ENCODE measurements at places on chromosomes 13 and 19.

DNA sequence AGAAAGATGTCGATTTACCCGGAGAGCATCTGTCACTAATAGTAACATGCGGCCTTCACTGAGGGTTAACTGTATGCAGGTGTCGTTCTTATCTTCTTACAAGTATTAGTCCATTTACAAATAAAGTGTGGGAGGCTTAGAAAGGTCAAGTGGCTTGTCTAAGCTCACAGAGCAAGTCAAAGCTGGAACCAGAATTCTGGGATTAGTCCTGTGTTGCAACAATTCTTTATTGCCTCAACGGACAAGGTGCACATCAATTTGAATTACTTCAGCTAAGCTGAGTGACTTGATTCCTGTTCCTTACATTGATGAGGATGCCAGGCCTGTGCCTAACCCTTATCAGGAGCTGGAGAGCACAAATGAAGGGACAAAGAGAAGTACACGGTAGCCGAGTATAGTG is 1193.6 kb downstream of the UQCRFS1 start:
- no peak for DNase-seq

DNA sequence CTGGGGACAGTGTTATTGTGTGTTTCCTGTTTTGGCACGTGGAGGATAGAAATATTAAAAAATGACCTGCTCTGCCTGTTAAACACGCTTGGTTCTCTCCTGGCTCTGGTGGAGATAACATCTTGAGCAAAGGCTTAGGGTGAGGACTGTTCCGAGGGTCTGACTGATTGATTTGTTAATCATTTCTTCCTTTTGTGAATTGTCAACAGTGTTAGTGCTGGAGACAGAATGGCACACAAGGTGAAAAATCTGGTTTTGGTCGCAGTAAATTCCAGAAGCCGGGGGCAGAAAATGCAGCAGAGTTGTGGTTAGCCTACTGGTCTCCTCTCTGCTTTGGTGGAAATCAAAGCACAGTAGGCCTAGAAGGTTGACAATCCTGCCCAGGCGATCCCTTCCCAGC is 163.6 kb downstream of the FGF9 start:
- DNase-seq = no peak

DNA sequence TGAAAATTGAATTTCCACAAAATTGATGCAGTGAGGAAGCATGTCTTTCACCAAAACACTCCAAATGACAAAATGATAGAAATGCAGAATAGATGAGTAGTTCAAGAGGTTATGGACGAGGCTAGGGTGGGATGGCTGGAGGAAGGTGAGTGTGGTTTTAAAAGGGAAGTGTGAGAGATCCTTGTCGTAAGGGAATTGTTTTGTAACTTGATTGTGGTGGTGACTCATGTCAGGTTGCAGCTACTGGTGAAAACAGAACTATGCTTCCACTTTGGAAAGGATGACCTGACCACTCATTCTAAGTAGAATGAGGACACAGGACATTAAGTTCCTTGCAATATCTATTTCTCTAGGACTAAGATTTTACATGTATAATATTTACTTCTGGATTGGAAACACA is 345.7 kb downstream of the MTUS2 start:
- DNase-seq = no peak

GRCh38 chr19:40744554-40745401 is 5.5 kb downstream of the ACTMAP start:
- no peak for DNase-seq

GRCh38 chr13:52053460-52053859 is 29.0 kb downstream of the UTP14C start:
- DNase-seq = no peak

DNA sequence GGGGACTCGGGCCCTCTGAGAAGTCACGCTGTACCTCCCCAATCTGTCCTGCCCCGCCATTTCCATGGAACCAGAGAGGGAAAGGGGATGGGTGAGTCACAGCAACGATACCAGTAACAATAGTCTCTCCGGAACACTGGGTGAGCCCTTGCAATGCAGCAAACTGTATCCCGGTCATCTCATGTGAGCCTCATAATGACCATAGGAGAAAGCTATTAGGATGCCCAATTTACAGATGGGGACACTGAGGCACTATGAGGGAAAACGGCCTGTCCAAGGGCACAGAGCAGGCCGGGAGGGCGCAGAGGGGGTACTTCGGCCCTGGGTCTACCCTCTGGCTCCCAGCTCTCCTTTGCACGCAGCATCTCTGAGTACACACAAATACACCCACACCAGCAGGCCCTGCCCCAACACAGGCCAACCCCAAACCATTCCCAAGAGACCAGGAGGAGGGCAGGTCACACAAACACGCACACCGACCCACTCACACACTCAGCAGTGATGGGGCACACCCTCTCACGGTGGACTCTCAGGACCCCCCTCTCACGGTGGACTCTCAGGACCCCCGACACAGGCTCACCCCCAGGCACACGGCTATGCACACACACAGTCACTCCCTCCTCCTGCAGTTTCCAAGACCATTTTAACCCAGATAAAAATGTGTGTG is 18.2 kb downstream of the LRRC4B start:
- DNase-seq = no peak

- peak; percentile 75 for DNase-seq
Observed at GRCh38 chr19:34145741-34146202, 26.5 kb upstream of the LSM14A start.

GRCh38 chr19:3969435-3970312 is 1.2 kb downstream of the DAPK3 start:
- DNase-seq = peak; percentile 91

- no peak for DNase-seq
Observed at GRCh38 chr19:30376272-30376671, 4.1 kb downstream of the ZNF536 start.

DNA sequence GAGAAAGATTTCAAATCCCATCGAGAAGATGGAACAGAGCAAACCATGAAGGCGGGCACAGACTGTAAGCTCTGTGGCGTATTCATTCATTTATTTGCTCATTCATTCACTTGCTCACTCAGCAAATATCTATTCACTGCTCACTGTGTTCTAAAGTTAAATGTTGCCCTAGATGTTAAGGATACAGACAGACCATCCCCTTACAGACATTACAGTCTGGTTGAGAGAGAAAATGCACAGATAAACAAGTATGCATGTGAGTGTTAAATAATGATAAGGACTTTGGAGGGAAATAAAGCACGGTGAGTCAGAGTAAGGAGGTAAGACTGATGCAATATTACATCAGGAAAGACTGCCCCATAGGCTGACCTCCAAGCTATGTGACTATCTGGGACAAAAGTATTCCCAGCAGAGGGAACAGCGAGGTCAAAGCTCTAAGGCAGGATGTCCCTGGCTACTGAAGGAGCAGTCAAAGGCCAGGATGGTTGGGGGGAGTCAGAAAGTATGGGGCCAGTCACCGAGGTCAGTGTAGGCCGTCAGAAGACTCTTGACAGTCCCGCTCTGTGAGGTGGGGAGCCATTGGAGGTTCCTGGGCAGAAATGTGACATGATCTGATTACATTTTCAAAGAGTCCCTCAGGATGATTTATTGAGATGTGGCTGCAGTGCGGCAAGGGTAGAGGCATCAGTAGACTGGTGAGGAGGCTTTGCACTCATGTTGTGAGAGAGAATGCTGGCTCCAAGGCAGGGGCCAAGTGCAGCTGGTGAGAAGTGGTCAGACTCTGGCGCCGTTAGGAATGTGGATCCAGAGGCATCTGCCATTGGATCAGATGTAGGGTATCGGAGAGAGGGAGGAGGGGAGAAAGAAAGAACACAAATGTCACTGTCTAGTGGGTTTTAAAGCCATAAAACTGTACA is 37.9 kb downstream of the MBNL2 start:
- peak; percentile 76 for DNase-seq

- no peak for DNase-seq
Observed at GRCh38 chr13:30884543-30884942, 21.5 kb upstream of the MEDAG start.

DNA sequence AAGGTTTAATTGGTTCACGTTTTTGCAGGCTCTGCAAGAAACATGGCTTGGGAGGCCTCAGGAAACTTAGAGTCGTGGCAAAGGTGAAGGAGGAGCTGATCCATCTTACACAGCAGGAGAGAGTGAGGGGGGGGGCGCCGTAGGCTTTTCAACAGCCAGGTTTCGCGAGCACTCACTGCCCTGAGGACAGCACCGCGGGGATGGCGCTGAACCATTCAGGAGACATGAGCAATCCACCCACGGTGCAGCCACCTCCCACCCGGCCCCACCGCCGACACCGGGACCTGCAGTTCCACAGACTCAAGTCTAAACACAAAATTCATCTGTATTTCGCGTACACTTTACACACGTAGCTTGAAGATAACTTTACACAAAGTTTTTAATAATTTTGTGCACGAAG is 73.6 kb downstream of the KDM4B start:
- DNase-seq = no peak

GRCh38 chr13:37529751-37530385 is 68.7 kb downstream of the POSTN start:
- no peak for DNase-seq

DNA sequence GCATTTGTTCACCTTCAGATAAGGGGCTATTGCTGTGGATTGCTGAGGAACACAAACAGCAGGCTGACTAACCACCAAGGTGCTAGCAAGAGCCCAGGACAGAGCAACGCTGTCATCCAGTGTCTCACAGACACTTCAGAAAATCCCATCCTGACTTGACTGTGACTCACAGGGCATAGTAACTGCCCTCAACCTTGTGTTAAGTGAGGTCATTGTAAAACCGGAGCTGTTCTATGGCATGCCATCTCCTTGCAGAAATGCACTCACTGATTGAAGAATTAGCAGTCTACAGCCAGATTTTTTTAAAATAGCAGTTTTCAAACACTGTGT is 51.1 kb downstream of the TNFRSF19 start:
- DNase-seq = peak; percentile 94

DNA sequence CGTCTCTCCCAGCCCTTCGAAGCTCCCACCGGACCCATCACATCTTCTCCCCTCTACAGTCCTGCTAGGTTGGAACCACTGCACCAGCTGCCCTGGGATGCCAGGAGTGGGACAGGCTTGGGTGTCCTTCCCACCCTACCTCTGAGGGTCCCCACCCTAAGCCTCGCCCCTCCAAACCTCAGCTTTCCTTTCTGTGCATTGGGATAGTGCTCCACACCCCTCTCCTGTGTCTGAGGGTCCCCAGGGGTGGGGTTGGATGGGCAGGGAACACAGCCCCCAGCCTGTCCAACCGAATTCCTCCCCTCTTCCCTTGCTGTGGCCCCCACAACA is 1.9 kb upstream of the BCL3 start:
- DNase-seq = no peak

DNA sequence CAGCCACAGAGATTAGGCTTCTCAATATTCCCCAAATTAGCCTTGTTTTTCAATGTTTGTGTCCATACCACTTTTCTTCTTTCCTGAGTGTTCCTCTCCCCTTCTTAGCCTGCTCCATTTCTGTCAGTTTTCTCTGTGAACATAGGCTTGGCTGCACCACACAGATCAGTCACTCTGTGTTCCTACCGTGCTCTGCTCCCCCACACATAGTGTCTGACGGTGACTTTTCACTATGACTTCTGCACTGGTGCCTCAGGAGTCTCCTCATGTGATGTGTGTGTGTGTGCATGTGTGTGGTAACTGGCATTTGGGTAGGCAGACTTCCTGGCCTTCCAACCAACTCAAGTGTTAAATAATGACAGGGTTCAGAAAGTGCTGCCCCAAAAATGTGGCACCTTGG is 47.9 kb upstream of the MYCBP2 start:
- no peak for DNase-seq

DNA sequence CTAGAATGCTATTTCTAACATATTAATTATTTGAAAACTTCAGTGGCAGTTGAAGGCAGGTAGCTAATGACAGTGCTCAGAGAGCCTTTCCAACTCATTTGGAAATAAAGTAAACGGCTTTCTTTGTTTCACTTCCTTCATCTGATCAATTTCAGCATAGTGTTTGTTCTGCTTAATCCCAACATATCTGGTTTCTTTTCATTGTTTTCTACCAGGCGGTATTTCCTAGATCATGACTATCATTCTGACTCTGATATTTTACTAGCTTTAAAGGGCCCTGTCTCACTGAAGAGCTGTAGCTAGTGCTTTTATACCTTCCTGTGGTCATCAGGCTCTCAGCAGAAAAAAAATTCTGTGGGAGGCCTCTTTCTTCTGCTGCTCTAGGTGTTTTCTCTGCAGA is 178.6 kb downstream of the RBM26 start:
- no peak for DNase-seq

GRCh38 chr13:99895444-99896368 is 75.9 kb downstream of the ZIC5 start:
- no peak for DNase-seq

GRCh38 chr13:61078976-61079770 is 336.5 kb downstream of the PCDH20 start:
- DNase-seq = no peak

DNA sequence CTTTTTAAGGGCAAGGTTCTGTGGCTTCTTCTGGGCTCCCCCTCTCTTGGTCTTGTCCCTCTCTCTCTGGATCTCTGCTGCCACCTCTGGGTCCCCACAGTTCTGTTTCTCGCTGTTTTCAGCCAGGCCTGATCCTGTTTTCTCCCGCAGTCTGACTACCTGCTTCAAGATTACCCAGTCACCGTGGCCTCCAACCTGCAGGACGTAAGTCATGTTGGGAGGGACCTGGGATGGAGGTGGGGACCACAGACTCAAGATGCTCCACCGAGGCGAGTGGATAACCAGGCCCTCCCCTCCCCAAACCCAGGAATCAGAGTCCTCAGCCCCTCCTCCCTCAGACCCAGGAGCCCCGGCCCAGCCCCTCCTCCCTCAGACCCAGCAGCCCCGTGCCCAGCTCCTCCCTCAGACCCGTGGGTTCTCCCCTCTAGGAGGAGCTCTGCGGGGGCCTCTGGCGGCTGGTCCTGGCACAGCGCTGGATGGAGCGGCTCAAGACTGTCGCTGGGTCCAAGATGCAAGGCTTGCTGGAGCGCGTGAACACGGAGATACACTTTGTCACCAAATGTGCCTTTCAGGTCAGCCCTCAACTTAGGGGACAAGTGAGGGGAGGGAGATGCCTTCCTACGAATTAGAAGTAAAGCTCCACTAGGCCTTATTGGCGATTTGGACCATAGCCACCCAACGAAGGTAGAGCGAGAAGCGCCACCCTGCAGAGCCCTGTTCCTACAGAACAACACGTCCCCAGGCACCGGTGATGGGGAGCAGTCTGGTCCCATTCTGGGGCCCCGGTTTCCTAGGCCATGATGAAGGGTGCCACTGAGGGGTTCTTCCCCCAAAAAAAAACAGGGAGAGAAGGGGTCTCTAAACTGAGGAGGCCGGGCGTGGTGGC is 2.2 kb downstream of the FLT3LG start:
- peak; percentile 57 for DNase-seq

- peak; percentile 50 for DNase-seq
Observed at GRCh38 chr13:93726173-93726957, 499.8 kb downstream of the GPC6 start.

Data from foreskin fibroblast (primary cell).